ENCODE measurements at places on chromosomes 2 and 18. TPM values are rescaled to one million over a fixed set of nuclear protein-coding genes. Genes with fewer than 3 reads are reported as not detected.

The SANBR gene
- 4.0 TPM for total RNA-seq

DNA sequence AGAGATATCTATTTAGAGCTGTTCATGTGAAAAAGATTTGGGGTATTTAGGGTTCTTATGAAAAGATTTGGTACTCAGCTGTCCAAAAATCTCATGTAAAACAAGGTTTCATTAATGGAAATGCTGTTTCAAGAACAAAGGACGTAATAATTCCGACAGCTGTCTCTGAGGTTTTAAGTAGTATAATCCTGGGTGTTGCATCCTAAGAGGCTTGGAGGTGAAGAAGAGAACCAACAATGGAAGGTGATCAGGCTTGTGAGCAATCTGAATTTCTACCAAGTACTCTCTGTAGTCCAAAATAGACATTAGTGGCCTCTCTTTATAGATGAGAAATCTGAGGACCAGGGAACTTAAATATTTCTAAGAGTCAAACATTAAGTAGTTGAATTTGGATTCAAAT, 205.1 kb downstream of the BABAM2 start:
- no peak for DNase-seq

The TXNDC2 gene
- total RNA-seq: not detected

DNA sequence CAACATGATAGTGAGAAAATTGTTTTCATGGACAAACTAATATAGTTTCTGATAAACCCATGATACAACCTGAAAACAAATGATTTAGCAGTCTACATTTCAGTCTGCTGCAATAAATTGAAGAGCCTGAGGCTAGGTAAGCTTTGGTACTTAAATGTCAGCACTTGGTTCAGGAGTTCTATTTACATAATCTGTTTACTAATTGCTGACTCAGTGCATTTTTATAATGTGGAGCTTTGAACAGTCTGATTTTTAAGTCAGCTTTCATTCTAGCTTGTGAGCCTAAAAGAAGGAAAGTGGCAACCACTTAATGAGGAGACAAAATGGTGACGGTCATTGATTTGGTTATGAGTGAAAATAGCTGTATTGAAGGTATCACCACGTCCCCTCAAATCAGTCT, 488.6 kb downstream of the CPS1 start:
- DNase-seq: no peak

The RTP5 gene
- total RNA-seq: not detected

- no peak for DNase-seq
Observed at GRCh38 chr2:169891593-169892298, 64.5 kb downstream of the UBR3 start.

GRCh38 chr2:8171608-8172007, 510.2 kb upstream of the ID2 start:
- no peak for DNase-seq

DNA sequence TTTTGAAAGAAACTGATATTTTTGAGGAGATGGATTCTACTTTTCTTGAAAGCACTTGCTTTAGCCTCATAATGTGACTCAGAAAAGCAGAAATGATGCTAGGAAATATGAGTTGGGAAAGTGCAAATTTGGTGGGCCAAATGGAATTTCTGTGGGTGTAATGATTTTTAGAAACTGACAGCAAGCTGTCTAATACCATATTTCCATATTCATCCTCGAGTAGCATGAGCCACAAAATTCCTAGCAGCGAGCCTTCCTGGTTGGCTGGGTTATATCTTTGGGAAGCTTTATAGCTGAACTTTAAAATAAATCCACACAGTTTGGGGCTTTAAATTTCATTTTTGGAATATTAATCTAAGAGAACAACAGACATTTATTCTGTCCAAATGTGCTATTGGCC, 190.0 kb downstream of the DSC3 start:
- DNase-seq: no peak

GRCh38 chr2:62136956-62137830, 58.7 kb upstream of the B3GNT2 start:
- DNase-seq: no peak
